Mammary epithelial cell (primary cell): ENCODE measurements at places on chromosomes 7 and 10. TPM values are rescaled to one million over a fixed set of nuclear protein-coding genes. Genes with fewer than 3 reads are reported as not detected.

GRCh38 chr10:14356921-14357320, 26.2 kb upstream of the FRMD4A start:
- peak; percentile 73 for DNase-seq

- DNase-seq = no peak
These were observed 144.3 kb downstream of the KCNMA1 start for GRCh38 chr10:77493239-77493806.

DNA sequence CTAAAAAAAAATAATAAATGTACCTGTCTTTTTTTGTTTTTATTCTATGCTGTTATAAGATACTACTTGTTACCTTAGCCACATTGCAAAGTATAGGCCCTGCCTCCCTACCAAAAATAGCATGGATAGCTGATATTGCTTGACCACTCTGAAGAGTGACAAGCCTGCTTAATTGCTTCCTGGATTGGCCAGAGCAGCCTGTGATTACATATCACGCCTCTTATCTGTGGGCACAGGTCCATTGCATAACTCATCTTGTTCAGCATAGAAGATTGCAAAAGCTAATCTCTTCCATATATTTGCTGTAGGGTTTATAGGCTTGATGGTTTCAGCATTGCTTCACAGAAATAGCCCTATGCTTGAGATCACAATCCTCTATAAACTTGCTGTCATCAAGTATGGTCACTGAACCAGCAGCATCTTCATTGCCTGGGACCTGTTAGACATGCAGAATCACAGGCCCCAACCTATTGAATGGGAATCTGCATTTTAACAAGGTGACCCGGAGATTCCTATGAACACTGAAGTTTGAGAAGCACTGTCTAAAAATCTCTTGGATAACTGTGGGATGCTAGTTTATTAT, 280.8 kb upstream of the CDC14C start:
- no peak for DNase-seq

GRCh38 chr10:27391916-27392315, 112.2 kb upstream of the RAB18 start:
- DNase-seq = peak; percentile 27

DNA sequence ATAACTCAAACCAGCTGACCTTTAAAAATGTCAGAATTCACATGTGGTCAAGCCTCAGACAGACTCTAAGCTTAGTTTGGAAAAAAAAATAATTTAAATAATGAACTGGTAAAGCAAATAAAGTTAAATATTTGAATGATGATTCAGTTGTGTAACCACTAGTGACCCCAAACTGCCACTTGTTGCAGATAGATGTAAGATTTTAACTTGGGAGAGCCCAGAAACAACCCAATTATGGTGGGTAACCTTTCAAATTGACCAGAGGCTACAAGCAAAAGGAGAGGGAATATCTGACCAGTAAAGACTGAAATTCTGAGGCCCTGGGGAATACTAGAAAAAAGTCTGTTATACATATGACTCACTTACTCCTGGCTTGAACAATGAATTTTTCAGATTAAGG, 268.1 kb downstream of the HPSE2 start:
- DNase-seq = no peak

Gene OR2A42
- not detected for total RNA-seq

Gene CC2D2B
- total RNA-seq = not detected in 2 replicates

Gene LAMB1
- total RNA-seq = 196 and 219 TPM in 2 replicates

Gene NCOA4
- total RNA-seq = 171 TPM
